NCI-H1092 (cell line): ENCODE measurements at places on chromosomes 4 and X.

GRCh38 chr4:154421618-154422017 lies 70.0 kb downstream of the DCHS2 start:
- no peak for DNase-seq

DNA sequence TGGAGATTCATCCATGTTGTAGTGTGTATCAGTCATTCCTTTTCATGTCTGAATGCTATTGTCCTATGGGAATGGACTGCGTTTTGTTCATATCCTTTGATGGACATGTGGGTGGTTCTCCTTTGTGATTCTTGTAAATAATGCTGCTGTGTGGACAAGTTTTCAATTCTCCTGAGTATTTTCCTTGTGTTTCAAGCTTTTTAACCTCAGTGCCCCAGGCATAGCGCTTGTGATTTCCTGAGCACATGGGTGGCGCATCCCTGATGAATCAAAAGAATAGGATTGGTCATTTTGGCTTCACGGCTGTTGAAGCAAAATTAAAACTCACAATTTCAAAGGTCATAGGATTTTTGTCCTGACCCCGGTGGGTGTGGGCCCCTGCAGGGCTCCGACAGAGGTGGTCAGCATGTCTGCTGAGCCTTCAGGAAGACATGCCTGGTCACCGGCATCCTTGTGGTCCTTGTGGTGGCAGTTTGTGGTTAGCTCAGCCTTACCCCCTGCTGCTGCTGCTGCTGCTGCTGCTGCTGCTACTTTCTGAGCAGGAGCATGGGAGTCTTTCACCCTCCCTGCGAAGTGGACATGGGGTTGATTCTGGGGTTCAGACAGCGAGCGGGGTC lies 30.0 kb downstream of the SHROOM2 start:
- DNase-seq = no peak

GRCh38 chrX:83260288-83260687 lies 247.8 kb upstream of the POU3F4 start:
- no peak for DNase-seq

GRCh38 chr4:186027405-186027804 lies 41.6 kb upstream of the TLR3 start:
- DNase-seq = no peak

DNA sequence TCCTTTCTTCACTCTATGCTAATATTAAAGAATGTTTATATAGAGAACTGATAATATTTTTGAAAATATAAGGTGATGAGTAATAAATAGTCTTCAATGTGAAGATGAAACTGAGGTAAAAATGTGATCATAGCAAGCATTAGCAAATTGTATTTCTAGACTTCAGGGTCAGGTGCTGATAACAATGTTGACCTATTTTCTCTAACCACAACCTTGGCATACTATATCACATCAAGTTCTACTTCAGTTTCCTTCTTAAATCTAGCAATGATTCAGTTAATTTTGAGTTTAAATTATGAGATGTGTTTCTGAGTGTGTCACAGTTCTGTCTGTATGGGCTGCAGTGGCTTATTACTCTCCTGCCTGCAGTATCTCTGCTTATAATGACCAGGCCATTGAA lies 209.4 kb downstream of the RAPGEF2 start:
- no peak for DNase-seq

- DNase-seq = no peak
These were observed 1.7 kb upstream of the SLC2A9 start for GRCh38 chr4:10023050-10023419.

- DNase-seq = no peak
These were observed 856.3 kb upstream of the NDST4 start for GRCh38 chr4:115969756-115970155.

DNA sequence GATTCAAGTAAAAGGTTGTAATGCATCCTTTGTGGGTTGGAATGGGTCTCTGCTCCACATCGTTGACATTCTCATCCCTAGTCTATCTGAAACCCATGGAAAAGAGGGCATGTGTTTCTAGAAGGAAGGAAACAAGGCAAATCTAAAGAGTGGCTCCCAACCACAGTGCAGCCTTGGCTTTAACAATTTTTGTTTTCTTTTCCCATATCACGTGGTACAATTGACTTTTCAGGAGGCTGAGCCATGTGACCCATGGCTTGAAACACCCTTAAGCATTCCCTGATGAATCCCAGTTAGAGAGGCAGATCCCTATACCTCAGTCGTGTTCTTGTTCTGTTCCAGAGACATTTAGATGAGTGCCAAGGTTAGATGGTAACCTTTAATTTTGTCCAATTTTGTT lies 12.8 kb downstream of the DCUN1D4 start:
- DNase-seq = no peak
